Endothelial cell of umbilical vein (primary cell): ENCODE measurements at places on chromosomes 2 and 18. TPM values are rescaled to one million over a fixed set of nuclear protein-coding genes. Genes with fewer than 3 reads are reported as not detected.

Gene FAM136A
- 42.4 and 45.7 TPM in 2 replicates for total RNA-seq

Gene TRIM43
- total RNA-seq = not detected in 2 replicates

- H3K36me3 ChIP-seq = no peaks in the 10 kb centered on the region
- no peaks in the 10 kb centered on the region for H3K4me1 ChIP-seq
- no peak for DNase-seq
- H3K27ac ChIP-seq = no peak overlapping the region
- H3K4me3 ChIP-seq = no peak overlapping the region
- peaks cover 8% of the 10 kb centered on the region for H3K27me3 ChIP-seq
Measured at GRCh38 chr2:231935207-231935524, 9.0 kb upstream of the NPPC start.

- H3K27ac ChIP-seq = no peak overlapping the region
- H3K4me3 ChIP-seq = no peak overlapping the region
- H3K36me3 ChIP-seq = no peaks in the 10 kb centered on the region
- no peak for DNase-seq
Measured at GRCh38 chr18:48133671-48134251, 203.3 kb upstream of the SMAD2 start.

DNA sequence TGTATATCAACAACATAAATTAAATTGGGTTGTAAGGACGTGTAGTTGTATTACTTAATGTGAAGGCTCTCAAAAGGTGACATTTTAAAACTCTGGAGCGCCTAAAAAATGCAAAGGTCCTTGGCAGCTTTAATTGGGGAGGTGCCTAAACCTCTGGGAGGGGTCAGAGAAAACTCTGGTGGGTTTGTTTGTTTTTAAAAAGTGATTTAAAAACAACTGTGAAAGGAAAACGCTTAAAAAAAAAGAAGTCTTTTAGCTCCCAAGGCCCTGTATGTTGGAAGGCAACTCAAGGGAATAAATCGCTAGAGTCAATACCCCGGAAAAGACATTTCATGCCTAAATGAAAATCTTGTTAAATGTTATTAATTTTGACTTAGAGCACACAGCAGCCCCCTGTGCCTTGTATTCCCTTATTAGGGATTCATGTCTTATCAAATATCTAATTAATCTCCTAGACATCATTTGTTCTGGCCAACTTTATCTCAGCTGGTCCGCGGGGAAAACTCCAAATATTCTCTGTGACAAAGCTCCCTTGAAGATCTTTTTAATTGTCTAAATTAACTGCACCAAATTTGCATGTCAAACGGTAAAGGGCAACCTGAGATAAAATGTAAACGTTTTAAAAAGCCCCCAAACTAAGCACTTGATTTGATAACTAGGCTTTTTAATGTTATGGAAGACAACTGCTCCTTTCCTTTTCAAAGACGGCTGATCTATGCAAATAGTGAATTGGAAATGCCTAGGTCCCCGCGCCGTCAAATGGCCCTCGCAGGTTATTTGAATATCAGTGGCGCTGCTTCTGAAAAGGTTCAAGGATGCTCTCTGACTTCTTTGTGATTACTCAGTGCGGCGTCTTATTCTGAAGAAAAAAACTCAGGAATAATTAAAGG is 4.2 kb downstream of the SP9 start:
- H3K4me1 ChIP-seq = peaks cover 37% of the 10 kb centered on the region
- H3K36me3 ChIP-seq = no peaks in the 10 kb centered on the region
- H3K27me3 ChIP-seq = peaks cover 97% of the 10 kb centered on the region
- DNase-seq = peak; percentile 31
- H3K4me3 ChIP-seq = no peak overlapping the region

DNA sequence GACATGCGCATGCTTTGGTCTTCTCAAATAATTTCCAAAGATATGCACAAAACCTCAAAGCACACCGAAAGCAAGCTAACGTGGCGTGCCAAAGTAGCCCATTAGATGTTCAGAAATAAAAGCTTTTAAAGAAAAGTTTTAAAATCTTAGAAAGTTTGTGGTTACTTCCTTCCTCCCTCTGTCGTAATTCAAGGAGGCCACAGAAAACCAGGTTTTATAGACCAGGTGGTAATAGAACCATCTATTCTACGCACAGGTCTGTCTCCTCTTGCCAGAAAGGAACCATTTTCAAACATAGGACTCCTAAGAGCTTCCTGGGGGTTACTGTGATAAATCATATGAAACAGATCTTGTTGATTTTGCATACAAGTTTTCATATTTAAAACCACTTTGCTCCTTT is 487.2 kb downstream of the ARHGAP15 start:
- no peak overlapping the region for H3K27ac ChIP-seq
- H3K4me1 ChIP-seq = no peaks in the 10 kb centered on the region
- H3K36me3 ChIP-seq = no peaks in the 10 kb centered on the region
- H3K4me3 ChIP-seq = no peak overlapping the region

DNA sequence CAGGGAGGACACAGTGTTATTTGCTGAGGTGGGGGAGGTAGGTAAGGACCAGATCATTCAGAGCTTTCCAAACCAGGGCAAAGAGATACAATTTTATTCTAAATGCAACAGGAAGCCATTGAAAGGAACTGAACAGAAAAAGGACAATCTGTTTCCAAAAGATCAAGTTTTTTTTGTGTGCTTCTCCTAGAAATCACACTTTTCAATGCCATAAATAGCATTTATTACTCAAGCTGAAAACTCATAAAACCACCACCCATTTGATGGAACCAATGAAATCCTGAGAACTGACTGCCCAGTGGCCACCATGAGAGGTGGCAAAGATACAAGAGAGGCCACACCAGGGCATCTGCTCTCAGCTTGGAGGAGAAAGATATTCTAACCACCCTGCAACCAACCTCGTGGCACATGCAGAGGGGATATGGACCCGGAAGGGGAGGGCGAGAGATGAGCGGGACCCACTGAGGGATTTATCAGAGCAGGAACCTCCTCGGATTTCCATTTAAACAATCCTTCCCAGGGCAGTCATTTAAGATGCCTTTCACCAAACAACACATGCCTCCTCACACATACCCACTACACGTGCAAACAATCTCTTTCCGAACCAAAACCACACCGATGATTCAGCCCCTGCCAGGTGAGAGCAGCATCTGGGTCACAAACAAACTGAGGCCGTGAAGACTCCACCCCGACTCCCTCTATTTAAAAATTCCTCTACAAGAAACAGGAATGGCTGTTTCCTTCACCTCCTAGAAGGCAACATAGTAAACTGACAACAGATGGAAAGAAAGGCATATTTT is 8.8 kb downstream of the CYB5A start:
- H3K27me3 ChIP-seq = no peaks in the 10 kb centered on the region
- no peak for DNase-seq
- H3K4me1 ChIP-seq = peaks cover 8% of the 10 kb centered on the region
- no peak overlapping the region for H3K4me3 ChIP-seq

DNA sequence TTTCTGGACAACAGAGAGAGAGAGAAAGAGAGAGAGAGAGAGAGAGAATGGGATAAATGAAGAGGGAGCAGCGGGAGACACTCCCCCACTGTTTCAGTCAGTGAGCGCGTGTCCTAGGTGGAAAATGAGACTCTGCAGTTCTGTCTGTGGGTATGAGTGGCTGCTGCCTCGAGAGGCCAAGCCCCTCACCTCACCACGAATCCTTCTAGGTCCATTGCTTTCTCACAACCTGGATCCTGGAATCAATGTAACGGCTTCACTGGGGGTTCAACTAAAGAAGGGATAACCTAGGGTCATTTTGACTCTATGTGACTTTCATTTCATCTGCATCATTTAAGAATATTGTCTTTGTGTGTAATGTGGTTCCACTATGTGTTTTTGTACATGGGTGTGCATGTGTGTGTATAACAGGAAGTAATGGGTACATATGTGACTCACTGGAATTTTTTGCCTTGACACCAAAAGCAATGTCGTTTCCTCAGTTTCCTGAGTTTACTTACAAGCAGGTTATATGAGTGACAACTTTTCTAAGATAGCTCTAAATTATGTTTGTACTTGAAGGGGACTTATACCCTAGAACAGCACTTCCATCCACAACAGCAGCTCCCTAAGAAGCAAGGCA is 221.4 kb upstream of the TRIB2 start:
- DNase-seq = no peak
- H3K27ac ChIP-seq = no peak overlapping the region
- H3K27me3 ChIP-seq = no peaks in the 10 kb centered on the region
- no peaks in the 10 kb centered on the region for H3K4me1 ChIP-seq

DNA sequence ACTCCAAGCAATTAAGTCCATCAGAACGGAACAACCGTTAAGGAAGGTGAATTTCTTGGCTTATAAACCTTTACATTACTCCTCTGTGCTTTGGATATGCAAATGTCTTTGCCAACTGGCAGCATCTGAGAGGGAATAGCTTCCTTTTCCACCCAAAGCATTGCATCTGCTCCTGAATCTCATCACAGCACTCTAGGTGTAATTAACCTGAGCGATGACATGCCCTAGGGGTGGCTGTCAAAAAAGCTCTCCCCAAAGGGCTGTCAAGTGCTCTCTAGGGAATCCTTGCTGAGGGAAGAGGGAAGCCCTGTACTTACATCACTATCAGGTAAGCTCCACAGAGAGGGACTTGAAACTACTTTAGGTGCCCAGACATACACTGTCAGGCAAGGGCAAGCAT is 5.5 kb upstream of the SMARCAL1 start:
- DNase-seq = no peak
- H3K4me3 ChIP-seq = no peak overlapping the region
- H3K27me3 ChIP-seq = no peaks in the 10 kb centered on the region
- no peak overlapping the region for H3K27ac ChIP-seq

DNA sequence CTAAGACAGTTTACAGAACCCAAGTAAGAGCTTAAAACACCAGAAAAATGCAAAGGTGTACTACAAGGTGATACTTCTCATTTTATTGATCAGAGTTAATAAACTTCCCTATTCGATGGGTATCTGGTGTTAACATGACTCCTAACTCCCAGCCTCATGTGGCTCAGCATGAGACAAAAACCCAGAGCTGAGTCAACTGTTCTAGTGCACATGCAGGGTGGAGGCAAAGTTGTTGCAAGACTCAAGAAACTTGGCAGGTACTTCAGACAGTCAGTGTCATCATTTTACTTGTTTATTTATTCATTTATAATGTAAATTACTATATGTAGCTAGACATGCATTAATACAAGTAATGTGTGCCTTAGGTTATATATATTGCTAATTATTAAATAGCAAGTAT is 216.6 kb upstream of the DSEL start:
- no peaks in the 10 kb centered on the region for H3K27me3 ChIP-seq
- H3K36me3 ChIP-seq = no peaks in the 10 kb centered on the region
- DNase-seq = no peak
- H3K27ac ChIP-seq = no peak overlapping the region

- no peaks in the 10 kb centered on the region for H3K27me3 ChIP-seq
- no peak overlapping the region for H3K27ac ChIP-seq
- H3K4me3 ChIP-seq = no peak overlapping the region
- no peaks in the 10 kb centered on the region for H3K4me1 ChIP-seq
- no peaks in the 10 kb centered on the region for H3K36me3 ChIP-seq
Measured at GRCh38 chr2:19434413-19434812, 76.0 kb upstream of the OSR1 start.
